ENCODE measurements at places on chromosomes 6 and 20.

DNA sequence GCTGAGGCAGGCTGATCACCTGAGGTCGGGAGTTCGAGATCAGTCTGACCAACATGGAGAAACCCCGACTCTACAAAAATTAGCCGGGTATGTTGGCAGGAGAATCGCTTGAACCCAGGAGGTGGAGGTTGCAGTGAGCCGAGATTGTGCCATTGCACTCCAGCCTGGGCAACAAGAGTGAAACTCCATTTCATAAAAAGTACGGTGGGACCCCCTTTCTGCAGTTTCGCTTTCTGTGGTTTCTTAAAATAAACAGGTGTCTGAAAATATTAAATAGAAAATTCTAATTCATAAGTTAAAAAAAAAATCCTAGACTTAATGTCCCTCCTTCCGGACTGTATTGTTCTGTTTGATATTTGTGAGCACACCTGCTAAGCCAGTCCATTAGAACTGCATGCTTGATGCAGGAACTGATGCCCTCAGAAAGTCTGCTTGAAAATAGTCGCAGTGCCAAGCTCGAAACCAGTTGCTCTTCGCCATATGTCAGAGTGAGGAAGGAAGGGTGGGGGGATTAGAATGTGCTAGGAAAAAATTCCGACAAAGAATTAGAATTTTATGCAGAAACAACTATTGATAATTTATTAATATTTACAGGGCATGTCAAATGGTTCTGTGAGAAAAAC, 85.9 kb downstream of the JARID2 start:
- no peak for DNase-seq

DNA sequence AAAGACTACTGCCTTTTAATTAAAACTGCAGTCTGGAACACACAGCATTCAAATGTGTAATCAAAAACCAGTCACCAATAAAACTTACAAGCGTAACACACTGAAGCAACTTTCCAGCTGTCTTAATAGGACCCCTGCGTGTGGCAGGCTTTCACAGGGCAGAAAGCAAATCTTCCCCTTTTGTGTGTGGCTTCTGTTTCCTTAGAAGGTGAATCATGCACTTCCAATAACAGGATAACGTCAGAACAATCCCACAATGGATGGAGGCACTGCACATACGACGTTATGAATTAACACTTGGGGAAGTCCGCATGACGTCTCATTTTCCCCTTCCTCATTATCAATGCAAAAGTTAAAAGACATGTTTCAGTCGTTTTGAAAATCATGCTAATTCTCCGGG, 44.8 kb downstream of the INSM1 start:
- DNase-seq = no peak

- DNase-seq = no peak
These were observed 157.6 kb upstream of the KCNQ5 start for GRCh38 chr6:72464246-72464645.

- DNase-seq = no peak
These were observed 326.7 kb upstream of the FLRT3 start for GRCh38 chr20:14664101-14664500.

GRCh38 chr6:161169035-161169434, 104.8 kb downstream of the AGPAT4 start:
- no peak for DNase-seq

DNA sequence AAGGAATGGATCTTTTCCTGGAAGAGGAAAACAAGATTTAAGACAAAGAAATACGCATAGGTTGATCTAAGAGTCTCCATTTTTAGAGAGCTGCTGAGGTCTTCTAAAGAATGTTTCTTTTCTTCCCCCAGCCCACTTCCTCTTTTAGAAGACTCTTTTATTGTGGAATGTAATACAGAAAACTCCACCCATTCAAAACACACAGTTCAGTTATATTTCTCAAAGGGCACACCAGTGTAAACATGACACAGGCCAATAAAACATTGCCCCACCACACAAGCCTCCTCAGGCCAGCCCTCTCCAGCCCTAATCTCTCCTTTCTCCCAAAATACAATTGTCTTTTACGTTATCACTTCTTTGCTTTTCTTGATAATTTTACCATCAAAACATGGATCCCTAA, 42.8 kb downstream of the SLC35B3 start:
- DNase-seq = no peak

- no peak for DNase-seq
These were observed 12.8 kb upstream of the MANBAL start for GRCh38 chr20:37276494-37277252.

DNA sequence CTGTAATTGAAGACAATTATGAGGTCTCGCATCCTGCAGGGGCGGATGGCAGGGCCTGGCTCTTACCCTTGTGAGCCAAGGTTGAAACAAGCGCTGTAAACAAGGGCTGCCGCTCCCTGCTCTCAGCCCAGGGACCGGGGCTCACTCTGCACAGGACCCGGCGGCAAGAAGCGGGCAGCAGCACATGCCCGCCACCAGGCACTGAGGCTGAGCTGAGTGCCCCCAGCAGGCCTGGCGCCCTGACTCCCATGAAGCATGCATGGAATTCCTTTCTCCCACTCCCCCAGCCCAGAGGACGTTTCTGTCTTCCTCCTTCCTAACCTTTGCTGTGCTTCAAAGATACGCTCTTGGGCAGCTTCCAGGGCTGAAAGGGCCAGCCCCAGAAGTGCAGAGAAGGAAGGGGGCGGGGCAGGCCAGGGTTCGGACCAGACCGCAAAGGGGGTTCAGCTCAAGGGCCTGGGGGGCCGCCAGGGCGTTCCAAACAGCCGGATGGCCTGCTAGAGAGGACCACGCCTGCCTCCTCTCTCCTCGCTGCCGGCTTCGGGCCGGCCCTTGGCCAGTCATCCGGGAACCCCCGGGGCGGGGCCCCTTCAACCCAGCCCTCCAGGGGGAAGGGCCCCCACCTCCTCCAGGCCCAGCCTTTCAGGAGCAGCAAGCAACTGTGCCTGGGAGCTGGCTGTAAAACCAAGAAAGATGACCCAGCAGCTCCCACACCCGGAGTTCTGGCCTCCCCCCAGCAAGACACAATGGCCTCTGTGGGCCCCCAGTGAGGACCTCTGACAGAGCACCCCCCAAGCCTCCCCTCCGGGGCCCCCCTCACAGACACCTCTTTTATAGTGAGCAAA, 109.9 kb downstream of the NOL4L start:
- no peak for DNase-seq

- DNase-seq = no peak
These were observed 298.4 kb downstream of the ALDH8A1 start for GRCh38 chr6:134651519-134651918.

DNA sequence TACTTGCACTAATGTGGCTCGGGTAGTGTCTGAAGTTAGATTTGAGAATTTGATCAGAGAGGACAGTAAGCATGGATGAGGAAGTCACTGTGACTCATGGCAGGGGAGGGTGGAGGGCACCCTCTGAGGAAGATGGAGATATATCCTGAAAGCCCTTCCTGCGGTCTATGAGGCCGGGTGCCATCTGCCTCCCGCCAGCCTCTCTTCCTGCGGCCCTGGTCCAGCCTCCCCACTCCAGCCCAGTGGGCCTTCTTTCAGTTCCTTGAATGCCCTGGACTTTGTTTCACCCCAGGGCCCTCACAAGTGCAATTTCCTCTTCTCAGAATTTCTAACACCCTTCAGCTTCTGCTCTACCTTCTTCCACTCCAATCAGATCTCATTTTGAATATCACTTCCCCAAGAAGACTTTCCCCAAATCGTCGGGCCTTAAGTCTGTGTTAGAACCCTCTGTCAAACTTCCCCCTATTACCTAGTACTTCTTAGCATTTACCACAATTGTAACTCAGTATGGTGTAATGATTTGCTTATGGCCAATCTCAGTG, 20.2 kb upstream of the TNFAIP3 start:
- DNase-seq = no peak

- DNase-seq = no peak
These were observed 142.6 kb downstream of the ARHGAP18 start for GRCh38 chr6:129567374-129567773.

- DNase-seq = no peak
These were observed 147.9 kb downstream of the SOX4 start for GRCh38 chr6:21741221-21742109.

DNA sequence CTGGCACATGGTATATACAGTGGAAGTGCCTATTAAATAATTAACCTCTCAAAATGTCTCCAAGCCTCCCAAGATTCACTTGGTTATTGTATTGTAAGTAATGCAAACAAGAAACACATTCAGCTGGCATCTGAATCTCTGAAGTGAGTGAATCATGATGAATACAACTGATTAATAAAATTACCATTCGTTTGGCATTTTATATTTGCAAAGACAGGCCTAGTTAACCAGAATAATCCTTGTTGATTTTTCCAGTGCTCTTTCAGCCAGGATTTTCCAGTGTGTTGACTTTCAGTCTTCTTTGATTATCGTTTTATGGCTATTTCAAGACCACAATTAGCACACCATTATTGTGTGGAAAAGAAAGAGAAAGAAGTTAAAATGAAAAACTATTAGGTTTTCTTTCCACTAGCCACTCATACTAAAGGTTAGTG, 20.3 kb downstream of the SLC22A2 start:
- DNase-seq = no peak

DNA sequence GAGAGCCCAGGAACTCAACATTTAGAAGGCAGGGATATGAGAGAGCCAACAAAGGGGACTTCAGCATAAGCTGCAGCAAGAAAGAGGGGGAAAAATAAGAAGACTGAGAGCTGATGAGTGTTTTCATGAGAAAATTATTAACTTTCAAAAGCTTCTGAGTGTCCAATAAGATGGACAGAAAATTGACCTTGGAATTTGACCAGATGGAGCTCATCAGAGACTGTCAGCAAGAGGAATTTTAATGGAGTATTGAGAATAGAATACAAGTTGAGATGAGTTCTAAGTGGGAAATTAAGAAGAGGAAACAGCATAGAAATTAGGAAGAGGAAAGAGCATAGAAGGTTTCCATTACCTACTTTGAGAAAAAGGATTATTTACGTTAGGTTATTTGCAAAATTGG, 428.2 kb downstream of the LMBRD1 start:
- DNase-seq = no peak

DNA sequence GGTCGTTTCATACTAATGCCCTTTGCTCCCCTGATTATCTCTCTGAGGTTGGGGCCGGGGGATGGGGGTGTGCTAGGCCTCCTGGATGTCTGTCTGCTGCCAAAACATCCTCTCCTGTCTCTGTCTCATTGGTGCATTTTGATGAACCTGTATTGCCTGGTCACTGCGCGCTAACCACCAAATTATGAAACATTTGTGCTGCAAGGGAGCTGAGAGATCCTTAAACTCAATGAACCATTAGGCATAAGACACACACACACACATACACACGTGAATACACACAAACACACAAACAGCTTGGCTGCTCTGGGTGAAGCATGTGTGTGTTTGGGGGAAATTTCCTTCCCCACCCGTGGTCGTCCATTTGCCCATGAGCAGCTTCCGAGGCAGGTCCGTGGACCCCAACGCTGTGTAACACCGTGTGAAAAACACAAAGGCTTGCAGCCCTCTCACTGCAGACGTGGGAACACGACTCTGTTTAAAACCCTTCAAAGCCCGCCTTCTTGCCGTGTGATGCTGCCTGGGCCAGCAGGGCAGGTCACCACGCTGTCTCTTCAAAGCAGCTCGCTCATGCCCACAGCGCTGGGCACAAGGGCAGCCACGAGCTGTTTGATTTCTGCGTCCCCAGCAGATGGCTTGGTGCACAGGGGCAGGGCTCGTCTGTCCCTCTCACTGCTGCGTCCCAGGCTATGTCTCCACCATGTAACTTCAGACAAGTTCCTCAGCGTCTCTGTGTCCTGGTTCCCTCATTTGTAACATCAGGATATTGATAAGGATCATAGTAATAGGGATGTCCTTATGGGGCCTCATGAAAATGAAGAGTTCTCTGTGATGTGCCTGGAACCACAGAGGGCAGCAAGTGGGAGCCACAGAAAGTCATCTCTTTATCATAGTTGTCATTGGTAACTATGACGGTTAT, 96.8 kb downstream of the CDH26 start:
- no peak for DNase-seq

Data from activated T-helper 9 cell treated with anti-CD3 and anti-CD28 coated beads, Interleukin-2, amount 50 U/mL, for 16 hours (primary cell).